Kidney epithelial cell (primary cell): ENCODE measurements at places on chromosomes 16 and 17. TPM values are rescaled to one million over a fixed set of nuclear protein-coding genes. Genes with fewer than 3 reads are reported as not detected.

The PFN1 gene
- total RNA-seq, result 1,484 and 2,015 TPM in 2 replicates

The CHST4 gene
- not detected in 2 replicates for total RNA-seq

The NATD1 gene
- 15.2 and 16.8 TPM in 2 replicates for total RNA-seq

The RSL1D1 gene
- 194 and 240 TPM in 2 replicates for total RNA-seq

The AOC3 gene
- 0.08 and 0.55 TPM in 2 replicates for total RNA-seq

The ITGAE gene
- 24.7 and 29.7 TPM in 2 replicates for total RNA-seq

The ALDH3A1 gene
- total RNA-seq, result 0.84 TPM in 1 of 2 replicates, not detected in the other

The SYT17 gene
- 0.62 and 0.63 TPM in 2 replicates for total RNA-seq

The TBC1D26 gene
- not detected in 2 replicates for total RNA-seq

The TBX4 gene
- not detected in 2 replicates for total RNA-seq

The FOXL1 gene
- total RNA-seq, result 9.0 and 9.2 TPM in 2 replicates

The RASD1 gene
- 0.17 and 0.21 TPM in 2 replicates for total RNA-seq

The LGALS3BP gene
- total RNA-seq, result 283 and 378 TPM in 2 replicates

The SMTNL2 gene
- total RNA-seq, result 0.14 and 0.46 TPM in 2 replicates

The ADAP2 gene
- 9.7 and 10.0 TPM in 2 replicates for total RNA-seq

The ZNF594 gene
- 9.4 and 10.5 TPM in 2 replicates for total RNA-seq

The ELMO3 gene
- total RNA-seq, result 5.2 and 5.9 TPM in 2 replicates

The LRRC75A gene
- 2.1 and 4.5 TPM in 2 replicates for total RNA-seq

The ARL16 gene
- total RNA-seq, result 58.9 and 67.1 TPM in 2 replicates
